ENCODE measurements at places on chromosomes 11 and 22.

GRCh38 chr11:86108191-86108590 lies 39.3 kb upstream of the PICALM start:
- no peak for DNase-seq

- no peak for DNase-seq
Measured at GRCh38 chr22:45843031-45843430, 133.9 kb downstream of the WNT7B start.

GRCh38 chr22:26168939-26169314 lies 335 bp upstream of the SEZ6L start:
- no peak for DNase-seq

GRCh38 chr22:30892286-30892685 lies 76.3 kb downstream of the MORC2 start:
- DNase-seq: no peak

- no peak for DNase-seq
Measured at GRCh38 chr11:28759311-28759710, 651.1 kb downstream of the METTL15 start.

DNA sequence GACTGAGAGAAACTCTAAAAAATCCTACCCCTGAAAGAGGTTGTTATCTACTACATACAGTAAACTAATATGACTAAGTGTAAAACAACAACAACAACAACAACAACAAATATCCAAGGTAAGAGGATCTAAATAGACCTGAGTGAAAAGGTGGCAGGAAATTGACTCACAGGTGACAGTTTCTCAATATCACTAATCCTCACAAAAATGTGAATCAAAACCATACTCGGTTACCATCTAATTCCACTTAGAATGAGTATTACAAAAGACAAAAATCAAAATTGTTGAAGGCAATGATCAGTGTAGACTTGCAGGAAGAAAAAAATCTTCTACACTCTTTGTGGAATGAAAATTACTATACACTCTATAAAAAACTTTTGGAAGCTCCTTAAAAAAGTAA lies 17.5 kb downstream of the RGL4 start:
- no peak for DNase-seq

DNA sequence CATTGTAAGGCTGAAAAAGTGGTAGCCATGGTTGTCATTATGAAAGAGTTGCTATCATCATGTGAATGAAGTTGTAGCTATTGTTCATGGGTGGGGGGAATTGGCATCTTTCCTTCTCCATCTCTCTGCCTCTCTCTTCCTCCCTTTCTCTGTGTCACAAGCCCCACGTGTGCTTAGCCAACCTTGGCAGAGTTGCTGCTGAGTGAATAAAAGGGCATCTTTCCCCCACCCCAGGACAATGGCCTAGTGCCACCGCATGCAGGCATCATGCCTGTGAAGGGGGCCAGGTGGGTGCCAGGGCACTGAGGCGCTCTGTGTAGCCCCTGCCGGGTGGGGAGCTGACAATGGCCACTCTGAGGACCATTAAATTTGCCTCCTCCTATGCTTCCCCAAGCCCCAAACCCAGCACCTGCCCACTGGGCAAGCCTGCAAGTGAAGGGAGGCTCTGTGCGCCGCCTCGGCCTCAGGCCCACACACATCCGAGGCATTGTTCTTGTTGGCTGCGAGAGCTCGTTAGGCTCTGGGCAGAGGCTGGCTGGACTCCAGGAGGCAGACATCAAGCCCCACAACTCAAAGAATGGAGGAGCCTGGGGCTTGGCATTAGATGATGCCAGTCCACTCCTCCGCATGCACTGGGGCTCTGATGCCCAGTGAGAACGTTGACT lies 103.9 kb downstream of the SEZ6L start:
- no peak for DNase-seq

DNA sequence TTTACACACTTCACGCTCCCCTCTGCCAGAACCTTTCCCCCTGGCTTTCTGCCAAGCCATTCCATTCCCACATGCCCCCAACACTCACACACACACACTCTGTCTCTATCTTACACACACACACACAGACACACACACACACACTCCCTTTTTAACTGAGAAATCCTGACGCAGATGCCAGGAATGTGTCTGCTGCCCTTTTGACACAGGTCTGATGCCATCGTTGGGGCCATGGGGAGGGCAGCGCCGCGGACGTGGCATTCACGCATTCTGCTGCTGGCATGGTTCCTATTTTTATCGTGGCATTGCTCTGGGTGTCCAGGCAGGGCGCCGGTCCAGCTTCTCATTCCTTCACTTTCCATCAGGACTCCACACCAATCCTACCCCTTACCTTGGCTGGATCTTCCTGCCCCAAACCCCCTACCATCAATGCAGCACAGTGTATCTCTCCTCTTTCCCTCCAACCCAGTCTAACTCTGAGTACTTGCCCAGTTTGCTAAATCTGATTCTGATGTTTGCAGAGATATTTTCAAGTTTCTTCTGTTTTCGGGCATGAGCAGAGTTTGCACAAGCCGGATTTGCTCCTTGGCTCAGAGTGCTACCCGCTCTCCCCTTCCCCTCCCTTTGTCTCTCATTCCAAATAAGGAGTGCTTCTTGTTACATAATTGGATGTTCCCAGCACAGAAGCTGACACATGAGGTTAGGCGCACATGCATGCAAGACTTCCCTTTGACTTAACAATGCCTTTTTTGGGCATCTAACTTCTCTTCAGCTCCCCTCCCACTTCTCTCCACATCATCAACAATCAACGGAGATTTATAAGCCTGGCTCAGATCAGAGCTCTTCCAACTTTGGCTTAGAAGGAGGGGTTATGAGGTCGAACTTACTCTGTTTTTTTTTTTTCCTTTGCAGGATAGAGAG lies 18.8 kb downstream of the SNX19 start:
- DNase-seq: peak; percentile 64

- no peak for DNase-seq
Measured at GRCh38 chr11:69475866-69476471, 5.5 kb upstream of the LINC01488 start.

GRCh38 chr11:95996621-95997235 lies 72.8 kb upstream of the MTMR2 start:
- no peak for DNase-seq

DNA sequence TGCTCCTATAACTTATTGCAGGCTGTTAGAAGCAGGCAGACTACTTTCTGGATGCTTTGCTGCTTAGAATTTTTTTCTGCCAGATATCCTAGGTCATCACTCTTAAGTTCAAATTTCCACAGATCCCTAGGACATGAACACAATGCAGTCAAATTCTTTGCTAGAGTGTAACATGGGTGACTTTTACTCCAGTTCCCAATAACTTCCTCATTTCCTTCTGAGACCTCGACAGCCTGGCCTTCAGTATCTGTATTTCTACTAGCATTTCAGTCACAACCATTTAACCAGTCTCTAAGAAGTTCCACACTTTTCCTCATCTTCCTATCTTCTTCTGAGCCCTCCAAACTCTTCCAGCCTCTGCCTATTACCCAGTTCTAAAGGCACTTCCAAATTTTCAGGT lies 60.4 kb upstream of the ZBED5 start:
- no peak for DNase-seq

GRCh38 chr11:107282195-107282594 lies 175.4 kb downstream of the CWF19L2 start:
- no peak for DNase-seq

- DNase-seq: no peak
Measured at GRCh38 chr22:41511521-41511968, 32.7 kb downstream of the POLR3H start.

GRCh38 chr22:50151571-50152537 lies 18.7 kb upstream of the PANX2 start:
- DNase-seq: no peak

DNA sequence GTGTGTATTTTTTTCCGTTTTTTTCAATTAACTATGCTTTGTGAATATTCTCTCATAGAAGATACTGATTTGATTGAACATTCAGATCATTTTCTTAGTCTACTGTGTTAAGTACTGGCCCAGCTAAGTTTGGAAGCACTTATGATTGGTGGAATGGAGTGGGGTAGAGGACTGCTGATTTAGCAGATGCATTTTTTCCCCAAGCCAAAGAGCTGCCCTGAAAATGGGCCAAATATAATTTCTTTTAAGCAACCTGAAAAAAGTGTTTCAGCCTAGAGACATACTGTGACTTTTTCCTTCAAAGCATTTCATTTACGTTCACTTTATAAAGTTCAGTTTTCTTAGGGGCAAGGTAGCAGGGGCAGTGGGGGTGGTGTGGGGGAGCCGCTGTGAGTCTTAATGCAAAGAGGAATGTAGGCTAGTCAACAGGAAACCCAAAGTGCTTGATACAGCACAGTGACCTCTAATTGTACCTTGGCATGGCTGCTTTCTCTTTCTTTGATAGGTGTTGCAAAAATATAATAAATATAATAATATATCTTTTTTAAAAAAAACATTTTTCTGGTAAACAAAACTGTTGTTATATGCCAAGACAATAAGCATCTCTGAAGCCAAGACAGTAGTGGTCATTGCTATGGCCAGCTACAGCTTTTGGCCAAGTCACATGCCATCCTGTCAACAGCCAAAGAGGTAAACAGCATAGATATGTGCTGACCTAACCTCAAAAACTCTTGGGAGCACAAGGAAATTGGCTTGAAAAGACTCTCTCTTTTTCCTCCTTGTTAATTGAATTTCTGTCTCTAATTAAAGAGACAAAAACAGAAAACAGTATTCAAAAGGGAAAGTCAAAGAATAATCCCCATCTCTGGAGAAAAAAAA lies 58.8 kb downstream of the LIF start:
- DNase-seq: no peak

DNA sequence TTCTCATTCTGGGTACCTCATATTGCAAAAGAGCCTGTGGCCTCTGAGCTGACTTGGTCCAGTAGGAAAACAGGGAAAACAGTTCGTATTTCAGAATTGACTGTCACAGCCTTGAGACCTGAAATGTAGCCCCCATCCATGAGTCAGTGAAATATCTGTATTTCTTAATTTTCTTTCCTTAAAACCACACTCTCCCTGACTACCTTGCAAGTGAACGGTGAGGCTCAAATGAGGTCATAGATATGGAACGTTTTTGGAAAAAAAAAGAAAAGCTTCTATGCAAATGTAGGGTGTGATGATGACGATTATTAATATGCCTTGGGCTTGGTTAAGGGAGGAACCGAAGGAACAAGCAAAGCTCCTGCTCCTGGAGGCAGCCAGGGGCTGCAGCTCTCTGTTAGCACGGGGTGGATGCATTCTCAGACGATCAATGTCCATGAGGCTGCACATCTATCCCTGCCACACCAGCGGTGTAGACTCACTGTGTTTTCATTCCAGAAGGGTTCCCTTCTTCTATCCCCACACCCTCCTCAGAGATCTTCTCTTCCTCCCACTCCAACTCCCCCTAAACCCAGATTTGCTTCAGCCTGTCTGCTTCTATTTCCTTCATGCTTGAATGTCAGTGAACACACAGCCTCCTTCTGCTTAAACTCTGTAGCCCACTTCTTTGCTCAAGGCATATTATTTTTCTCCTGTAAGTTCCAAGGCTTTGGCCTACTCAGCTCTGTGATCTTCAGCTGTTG lies 29.2 kb upstream of the SCN3B start:
- no peak for DNase-seq

GRCh38 chr11:78281511-78281910 lies 92.8 kb downstream of the USP35 start:
- DNase-seq: no peak

DNA sequence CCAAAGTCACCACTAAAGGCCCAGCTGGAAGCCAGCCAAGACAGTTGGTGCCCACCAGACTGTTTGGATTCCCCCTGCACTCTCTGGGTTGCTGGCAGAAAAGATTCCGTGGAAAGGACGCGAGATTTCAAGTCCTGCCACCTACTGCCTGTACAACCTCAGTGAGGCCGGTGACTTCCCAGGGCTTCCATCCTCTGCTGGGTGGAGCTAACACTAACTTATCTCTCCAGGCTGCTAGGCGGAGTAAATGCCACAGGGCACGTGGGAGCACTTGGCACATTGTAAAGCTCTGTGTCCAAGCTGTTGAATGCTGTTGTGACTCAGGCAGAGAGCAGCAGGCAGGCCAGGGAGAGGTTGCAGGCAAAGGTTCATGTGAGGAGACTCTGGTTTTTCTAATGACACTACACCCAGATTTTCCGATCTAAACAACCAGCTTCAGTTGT lies 50.9 kb upstream of the CDON start:
- peak; percentile 70 for DNase-seq

- no peak for DNase-seq
Measured at GRCh38 chr11:64233913-64234586, at the start of gene VEGFB. TSS of gene VEGFB (plus strand) at chr11:64234584. CDS start at chr11:64234834, 250 bp downstream.

GRCh38 chr11:86255896-86256295 lies 11.3 kb downstream of the EED start:
- no peak for DNase-seq

- peak; percentile 99 for DNase-seq
Measured at GRCh38 chr11:62841361-62842170, 2.2 kb upstream of the WDR74 start.

- DNase-seq: no peak
Measured at GRCh38 chr11:127338380-127339259, 338.1 kb upstream of the KIRREL3 start.

GRCh38 chr11:35546317-35546716 lies 20.9 kb upstream of the PAMR1 start:
- no peak for DNase-seq

DNA sequence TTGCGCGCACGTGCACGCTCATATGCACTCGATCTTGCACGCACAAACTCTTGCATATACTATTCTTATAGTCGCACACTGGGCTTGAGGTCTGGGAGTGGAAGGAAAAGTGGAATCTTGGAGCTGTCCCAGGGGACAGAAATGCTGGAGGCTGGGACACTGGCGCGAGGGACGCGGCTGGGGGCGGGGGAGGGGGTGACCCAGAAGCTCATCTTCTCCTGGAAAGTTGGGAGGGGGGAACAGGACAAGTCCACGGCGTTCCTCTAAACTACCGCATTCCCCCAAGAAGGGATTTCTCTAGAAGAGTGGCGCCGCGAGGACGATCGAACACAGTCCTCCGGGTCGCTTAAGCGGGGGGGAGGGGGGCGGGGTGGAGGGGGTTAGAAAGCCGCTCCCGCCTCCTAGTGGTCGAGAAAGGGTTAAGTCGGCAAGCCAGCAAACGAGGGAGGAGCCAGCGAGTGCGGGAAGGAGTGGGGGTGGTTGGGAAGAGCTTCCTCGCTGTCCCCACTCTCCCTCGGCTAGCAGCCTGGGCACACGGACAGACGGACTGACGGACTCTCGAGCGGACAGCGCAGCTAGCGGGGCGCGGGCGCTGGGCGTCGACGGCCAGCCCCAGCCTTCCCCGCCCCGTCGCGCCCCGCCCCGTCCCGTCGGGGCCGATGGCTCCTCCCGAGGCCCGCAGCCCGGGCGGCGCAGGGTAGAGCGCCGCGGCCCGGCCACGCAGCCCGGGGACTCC lies at the start of gene RTN4RL2:
TSS of gene RTN4RL2 (plus strand) at position 507 of the 736 bp plus-strand sequence. CDS start 338 bp downstream, outside the sequence.
- no peak for DNase-seq

DNA sequence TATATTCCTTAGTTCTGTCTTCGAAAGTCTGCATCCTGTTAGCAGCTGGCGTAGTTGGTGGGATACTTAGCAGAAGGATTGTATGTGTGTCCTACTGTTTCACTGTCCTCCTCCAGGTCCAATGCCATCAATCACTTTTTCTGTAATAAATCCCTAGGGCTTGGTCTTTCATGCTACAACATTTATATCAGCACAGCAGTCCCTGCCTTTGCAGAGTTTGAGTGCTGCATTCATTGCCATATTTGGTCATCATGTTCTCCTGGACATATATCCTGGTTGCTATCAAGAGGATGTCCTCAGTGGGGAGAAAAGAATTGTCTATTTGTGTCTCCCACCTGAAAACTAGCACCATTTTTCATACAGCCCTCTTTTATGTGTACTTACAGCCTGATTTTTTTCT lies 67.0 kb downstream of the OR5AK2 start:
- no peak for DNase-seq

GRCh38 chr11:71102251-71102995 lies 150.0 kb downstream of the SHANK2 start:
- no peak for DNase-seq
